ENCODE measurements at places on chromosomes 5 and 9. TPM values are rescaled to one million over a fixed set of nuclear protein-coding genes. Genes with fewer than 3 reads are reported as not detected.

UIMC1 gene
- 25.3 TPM for polyA plus RNA-seq

SPATA31D4 gene
- polyA plus RNA-seq: not detected

SCGB3A2 gene
- 0.37 TPM for polyA plus RNA-seq

C9orf43 gene
- polyA plus RNA-seq: not detected

SLC6A7 gene
- polyA plus RNA-seq: not detected

CCDC187 gene
- 0.13 TPM for polyA plus RNA-seq

PCA3 gene
- 0.39 TPM for polyA plus RNA-seq

PAPPA gene
- 0.20 TPM for polyA plus RNA-seq

OGN gene
- 0.35 TPM for polyA plus RNA-seq

DCTN3 gene
- polyA plus RNA-seq: 180 TPM

PDE6A gene
- polyA plus RNA-seq: not detected

GLRA1 gene
- not detected for polyA plus RNA-seq

ACTL7A gene
- polyA plus RNA-seq: not detected

NEUROG1 gene
- polyA plus RNA-seq: not detected

GNAQ gene
- polyA plus RNA-seq: 32.4 TPM

HSD17B3 gene
- 1.3 TPM for polyA plus RNA-seq

IL33 gene
- polyA plus RNA-seq: not detected

CCDC183 gene
- 43.1 TPM for polyA plus RNA-seq

LAMC3 gene
- 5.4 TPM for polyA plus RNA-seq

MRPL50 gene
- polyA plus RNA-seq: 24.5 TPM

STPG3 gene
- 3.3 TPM for polyA plus RNA-seq

SH3PXD2B gene
- polyA plus RNA-seq: 20.3 TPM

SLC36A3 gene
- polyA plus RNA-seq: not detected

PCDHB13 gene
- 3.1 TPM for polyA plus RNA-seq

ANKRD34B gene
- 0.05 TPM for polyA plus RNA-seq

TEK gene
- polyA plus RNA-seq: 2.5 TPM

TXNDC8 gene
- polyA plus RNA-seq: not detected

FRRS1L gene
- 0.38 TPM for polyA plus RNA-seq

BAAT gene
- not detected for polyA plus RNA-seq

PAX5 gene
- polyA plus RNA-seq: 0.14 TPM
